CD4-positive, alpha-beta memory T cell (primary cell): ENCODE measurements at places on chromosomes 11 and 22.
A peak's percentile ranks its signal among the peaks of the same experiment; 100 is the strongest.

DNA sequence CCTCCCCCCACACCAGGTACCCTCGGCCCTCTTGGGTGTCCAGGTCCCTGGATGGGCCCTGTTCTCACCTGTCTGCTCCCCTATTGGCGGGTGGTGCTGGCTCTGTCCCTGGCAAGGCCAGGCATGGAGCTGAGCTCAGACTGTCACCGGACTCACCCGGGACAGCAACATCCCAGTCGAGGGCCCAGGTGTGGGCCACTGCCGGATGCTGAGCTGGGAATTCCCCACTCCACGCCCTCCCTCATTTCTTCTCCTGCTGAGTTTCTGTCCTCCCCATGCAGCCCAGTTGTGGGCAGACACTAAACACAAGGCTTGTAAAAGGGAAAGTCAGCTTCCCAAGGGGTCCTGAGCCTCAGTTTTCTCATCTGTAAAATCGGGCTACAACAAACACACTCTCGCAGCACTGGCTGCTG, 2.0 kb upstream of the AP5B1 start:
- no peak for DNase-seq

DNA sequence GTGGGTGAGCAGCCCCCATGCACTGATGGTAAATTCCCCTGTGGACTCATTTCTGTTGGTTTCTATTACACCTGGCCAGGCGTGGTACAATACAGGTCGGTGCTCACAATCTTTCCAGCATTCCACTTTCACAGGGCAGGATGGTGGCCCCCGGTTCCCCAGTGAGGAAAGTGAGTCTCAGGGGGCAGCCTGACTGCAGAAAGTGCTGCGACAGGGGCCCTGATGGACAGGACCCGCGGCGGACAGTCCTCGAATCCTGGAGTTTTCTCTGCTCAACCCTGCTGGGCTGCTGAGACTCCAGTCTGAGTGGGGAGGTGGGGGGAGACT, 3.1 kb upstream of the PGGHG start:
- DNase-seq, result no peak

- no peak for DNase-seq
Observed at GRCh38 chr11:96738311-96738710, 348.5 kb downstream of the JRKL start.

DNA sequence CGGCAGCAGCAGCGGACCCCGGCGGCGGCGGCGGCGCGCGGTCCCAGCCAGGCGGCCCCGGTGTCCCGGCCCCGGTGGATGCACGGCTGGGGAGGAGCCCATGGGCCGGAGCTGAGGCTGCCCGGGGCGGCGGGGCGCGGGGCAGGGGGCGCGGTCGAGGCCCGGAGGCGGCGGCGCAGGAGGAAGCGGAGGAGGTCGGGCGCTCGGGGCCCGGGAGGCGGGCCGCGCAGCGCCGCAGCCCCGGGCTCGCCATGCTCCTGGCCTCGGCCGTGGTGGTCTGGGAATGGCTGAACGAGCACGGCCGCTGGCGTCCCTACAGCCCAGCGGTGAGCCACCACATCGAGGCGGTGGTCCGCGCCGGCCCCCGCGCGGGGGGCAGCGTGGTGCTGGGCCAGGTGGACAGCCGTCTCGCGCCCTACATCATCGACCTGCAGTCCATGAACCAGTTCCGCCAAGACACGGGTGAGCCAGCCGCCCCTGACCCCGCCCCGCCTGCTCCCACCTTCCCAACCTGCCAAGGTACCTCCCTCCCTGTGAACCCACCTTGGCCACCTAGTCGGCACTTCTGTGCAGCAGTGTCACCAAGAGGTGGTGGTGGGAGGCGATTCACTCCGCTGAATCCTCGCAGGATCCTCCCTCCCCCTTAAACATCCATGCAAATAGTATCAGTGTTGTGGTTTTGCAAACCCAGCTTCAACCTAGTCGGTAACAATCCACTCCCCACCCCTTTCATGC, 580 bp downstream of the DTX4 start:
- DNase-seq, result no peak

DNA sequence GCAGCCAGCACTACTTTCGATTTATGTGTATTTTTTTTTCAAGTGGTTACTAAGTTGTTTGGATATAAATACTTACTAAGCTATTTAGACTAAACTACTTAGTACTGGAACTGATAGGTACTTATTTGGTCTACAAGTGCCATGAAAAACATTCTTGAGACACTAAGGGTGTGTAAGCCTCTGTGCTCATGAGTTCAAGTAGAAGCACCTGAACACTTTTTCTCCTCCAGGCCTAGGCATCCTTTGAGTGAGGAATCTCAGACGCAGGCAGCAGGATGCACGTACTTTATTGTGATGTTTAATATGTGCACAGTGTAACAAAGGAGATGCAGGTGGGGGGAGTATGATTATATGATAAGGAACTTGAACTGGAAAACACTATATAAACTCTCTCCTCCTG, 7.8 kb downstream of the TESMIN start:
- no peak for DNase-seq

DNA sequence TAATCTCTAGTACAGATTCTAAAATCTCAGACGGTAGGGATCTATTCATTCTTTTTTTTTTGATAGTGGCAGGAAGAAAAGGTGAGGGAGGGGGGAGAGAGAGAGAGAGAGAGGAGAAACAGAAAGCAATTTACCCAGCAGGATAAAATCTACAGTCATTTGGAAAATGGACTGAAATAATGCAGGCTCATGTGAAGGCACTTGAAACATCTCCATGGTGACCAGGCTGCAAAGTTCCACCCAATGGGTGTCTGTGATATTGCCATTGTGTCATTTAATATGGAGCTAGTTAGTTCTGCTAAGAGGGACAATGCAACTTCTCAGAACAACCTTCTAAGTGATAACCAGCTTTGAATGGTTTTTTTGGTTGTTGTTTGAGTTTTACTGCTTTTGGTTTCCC, 165.2 kb upstream of the RAG2 start:
- DNase-seq, result no peak

- DNase-seq, result no peak
Observed at GRCh38 chr11:20068691-20069090, 91.6 kb downstream of the DBX1 start.

DNA sequence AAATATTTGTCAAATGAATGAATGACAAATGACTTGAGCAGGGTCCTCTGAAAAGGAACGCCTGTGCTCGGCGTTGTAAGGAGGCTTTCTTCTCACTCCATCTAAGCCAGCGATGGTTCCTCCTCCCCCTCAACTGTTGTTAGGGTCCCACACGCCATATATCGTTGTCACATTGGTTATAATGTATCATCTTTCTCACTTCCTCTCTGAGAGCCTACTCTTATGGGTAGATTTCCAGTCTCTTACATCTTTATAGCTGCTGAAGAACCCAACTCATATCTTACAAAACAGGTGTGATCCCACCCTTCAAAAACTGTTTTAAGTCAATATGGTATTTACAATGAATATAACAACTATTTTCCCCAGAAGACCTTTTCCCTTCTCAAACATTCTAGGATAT, 81.5 kb downstream of the NAV2 start:
- no peak for DNase-seq

DNA sequence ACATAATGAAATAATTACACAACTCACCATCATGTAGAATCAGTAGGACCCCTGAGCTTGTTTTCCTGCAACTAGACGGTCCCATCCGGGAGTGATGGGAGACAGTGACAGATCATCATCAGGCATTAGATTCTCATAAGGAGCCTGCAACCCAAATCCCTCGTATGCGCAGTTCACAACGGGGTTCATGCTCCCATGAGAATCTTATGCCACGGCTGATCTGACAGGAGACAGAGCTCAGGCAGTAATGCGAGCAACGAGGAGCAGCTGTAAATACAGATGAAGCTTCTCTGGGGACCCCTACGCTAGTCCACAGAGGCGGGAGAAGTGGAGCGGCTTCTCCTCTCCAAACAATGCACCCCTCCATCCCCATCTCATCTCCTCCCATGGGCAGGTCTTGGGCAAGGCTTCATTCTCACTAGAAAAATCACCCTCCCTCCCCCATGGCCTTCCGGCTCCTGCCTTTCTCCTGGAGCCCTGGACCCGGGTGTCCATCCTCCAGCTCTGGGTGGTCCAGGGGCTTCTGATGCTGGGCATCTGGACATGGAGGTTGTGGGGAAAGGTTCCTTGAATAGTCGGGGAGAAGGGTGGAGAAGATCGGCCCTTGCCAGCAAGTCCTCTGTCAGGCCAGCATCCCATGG, 16.2 kb upstream of the RAC2 start:
- DNase-seq, result no peak

DNA sequence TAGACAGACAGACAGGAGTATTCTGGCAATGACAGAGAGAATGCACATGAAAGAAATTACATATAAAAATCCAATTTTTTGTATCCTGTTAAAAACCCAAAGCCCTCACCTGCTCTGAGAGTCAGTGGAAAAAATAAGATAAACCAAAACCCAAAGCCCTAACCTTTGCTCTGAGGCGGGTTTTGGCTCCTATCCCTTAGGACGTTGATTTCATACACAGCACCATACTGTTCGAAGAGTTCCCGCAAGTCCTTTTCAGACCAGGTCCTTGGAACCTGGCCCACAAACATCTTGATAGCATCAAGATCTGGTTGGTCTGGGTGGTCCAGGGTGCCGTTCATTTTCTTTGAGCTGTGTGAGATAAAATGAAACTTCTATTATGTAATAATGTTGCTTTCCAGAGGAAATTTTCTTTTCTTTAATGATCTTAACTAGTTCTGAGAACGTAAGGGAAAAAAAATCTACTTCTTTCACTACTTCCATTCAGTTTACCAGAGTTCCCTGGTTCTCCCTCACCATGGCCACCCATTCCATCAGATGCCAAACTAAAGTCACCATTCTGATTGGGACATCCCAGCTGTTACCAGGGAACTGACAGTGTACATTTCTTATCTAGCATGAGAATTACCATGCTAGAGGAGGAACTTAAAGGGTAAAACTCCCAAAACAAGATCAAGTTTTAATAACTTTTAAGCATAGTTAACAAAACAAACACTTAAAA, 39.9 kb upstream of the RAPSN start:
- DNase-seq, result no peak

GRCh38 chr22:29524442-29525191, 28.9 kb downstream of the THOC5 start:
- DNase-seq, result no peak

DNA sequence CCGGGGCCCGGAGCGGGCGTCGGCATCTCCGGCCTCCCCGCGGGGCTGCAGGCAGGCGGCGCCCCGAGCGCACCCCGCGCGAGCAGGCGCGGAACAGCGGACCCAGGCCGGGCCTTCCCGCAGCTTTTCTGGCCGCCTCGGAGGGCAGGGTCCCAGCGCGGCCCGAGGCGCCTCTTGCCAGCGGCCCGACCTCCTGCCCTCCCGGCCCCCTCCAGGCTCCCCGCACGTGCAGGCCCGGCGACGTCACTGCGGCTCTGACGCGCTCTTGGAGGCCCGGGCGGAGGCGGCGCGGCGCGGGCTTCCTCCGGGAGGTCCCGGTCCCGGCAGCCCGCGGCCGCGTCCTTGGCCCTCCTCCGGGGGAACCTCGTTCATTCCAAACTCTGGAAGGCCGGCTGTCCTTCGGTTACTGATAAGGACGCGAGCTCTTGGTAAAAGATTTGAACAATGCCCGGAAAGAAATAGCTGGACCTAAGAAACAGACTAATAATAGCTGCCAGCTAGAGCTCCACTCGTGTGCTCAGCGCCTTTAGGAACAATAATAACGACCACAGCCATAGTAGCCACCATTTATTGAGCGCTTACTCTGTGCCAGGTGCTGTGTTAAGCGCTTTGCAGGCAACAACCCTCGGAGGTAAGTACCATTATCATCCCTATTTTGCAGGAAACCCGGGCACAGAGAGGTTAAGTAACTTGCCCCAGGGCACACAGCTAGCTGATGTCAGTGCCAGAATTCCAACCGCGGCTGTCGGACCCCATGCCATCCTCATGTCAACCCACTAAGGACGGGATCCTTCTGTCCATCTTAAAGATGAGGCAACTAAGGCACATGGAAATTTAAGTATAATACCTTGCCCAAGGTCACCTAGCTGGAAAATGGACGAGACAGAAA, 39.1 kb upstream of the CREB3L1 start:
- peak; percentile 64 for DNase-seq

DNA sequence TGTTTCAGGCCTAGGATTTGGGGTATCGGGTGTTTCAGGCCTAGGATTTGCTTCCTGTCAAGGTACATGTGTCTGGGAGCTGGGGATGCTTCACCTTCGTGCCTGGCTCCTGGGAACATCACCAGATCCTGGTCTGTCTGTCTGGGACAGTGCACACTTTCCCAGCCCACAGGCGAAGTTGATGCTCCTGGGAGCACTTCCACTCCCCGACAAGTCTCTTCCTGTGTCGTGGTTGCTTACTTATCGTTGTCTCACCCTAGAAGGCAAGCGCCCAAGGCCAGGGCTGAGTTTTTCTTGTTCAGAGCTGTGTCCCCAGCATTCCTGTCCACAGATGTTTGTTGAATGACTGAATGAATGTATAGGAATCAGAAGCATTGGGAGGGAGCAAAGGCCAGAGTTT, 71.5 kb downstream of the LINC01488 start:
- DNase-seq, result no peak

- no peak for DNase-seq
Observed at GRCh38 chr11:8533332-8533731, 60.7 kb downstream of the STK33 start.

- DNase-seq, result no peak
Observed at GRCh38 chr11:113505541-113506375, 30.6 kb upstream of the DRD2 start.

- DNase-seq, result no peak
Observed at GRCh38 chr11:47403571-47403970, 4.8 kb upstream of the SLC39A13 start.

GRCh38 chr11:74559110-74559933, 33.1 kb upstream of the POLD3 start:
- DNase-seq, result no peak

- no peak for DNase-seq
Observed at GRCh38 chr11:6602096-6602940, 1.1 kb downstream of the RRP8 start.

DNA sequence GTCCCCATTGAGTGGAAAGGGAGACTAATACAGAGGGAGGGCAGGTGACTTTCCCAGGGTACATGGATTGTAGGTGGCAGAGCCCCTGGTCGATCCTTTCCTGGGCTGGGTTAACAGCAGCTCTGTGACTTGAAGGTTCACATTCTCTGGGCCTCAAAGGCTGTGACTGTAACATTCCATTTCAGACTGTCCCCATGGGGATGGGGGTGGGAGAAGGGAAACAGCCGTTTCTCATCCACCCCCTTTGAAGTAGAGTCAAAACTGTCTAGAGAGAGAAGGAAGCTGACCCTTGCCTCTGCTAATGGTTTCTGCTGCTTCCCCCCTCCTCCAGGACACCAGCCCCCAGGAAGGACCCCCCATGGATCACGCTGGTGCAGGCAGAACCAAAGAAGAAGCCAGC, 19.2 kb downstream of the MICALL1 start:
- DNase-seq, result no peak

- DNase-seq, result no peak
Observed at GRCh38 chr11:79744941-79745340, 304.1 kb upstream of the TENM4 start.

- DNase-seq, result no peak
Observed at GRCh38 chr11:123344790-123345357, 85.2 kb upstream of the GRAMD1B start.

DNA sequence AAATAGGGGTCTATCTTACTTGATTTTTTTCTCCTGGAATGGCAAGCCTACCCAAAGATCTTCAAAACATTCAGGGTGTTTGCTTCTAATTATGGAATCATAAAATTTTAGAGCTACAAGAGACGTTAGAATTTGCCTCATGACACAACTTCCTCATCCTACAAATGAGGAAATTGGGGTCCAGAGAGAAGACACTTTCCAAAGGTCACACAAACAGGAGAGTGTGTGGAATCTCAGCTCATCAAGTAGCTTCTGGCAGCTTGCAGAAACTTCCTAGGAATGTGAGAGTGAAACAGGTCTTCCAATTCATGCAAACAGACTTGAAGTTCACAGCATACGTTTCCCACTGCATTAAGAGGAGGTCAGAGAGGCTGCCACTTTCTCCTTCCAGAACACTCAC, 976.0 kb downstream of the OPCML start:
- no peak for DNase-seq
